ELF-1 (cell line): ENCODE measurements at places on chromosomes 2 and 18.
A peak's percentile ranks its signal among the peaks of the same experiment; 100 is the strongest.

- no peak for DNase-seq
These were observed 90.0 kb upstream of the NYAP2 start for GRCh38 chr2:225309516-225309915.

GRCh38 chr2:172404824-172405223, 22.6 kb upstream of the ITGA6 start:
- DNase-seq: no peak

GRCh38 chr2:55019526-55020258, 30.6 kb downstream of the RTN4 start:
- DNase-seq: no peak

- no peak for DNase-seq
These were observed 80.0 kb upstream of the LDLRAD4 start for GRCh38 chr18:13138420-13139139.

DNA sequence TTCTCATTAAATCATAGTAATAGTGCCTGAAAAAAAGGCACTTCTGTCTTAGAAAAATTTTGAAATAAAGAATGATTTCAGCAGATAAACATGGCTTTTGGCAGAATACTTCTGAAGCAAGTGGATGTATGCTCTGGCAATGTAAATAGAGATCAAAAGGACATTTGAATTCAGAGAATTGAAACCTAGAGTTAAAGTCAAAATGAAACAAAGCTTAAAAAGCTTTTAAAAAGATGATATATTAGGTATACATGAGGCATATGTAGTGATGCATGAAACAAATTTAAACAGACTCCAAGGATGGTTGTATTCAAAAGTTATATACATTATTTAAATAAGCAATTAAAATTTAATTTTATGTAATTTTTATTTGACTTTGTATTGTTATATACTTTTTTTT, 1344.5 kb upstream of the TMEFF2 start:
- no peak for DNase-seq

DNA sequence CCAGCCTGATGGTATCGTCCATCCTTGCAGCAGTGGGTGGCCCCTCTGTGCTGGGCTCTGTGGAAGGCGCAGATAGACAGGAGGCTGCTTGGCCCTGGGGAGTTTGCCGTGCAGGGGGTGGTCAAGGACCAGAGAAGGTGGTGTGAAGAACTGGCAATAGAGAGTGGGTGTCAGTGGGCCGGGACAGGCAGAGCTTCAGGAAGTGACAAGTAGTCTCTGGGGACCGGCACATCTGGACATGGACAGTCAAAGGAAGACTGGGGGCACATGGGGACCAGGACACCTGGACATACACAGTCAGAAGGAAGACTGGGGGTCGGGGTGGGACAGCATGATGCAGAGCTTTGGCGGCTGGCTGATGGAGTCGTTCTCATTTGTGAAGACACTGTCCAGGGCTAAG, 335.9 kb downstream of the AGAP1 start:
- no peak for DNase-seq

GRCh38 chr2:47720036-47720435, 62.9 kb upstream of the MSH6 start:
- DNase-seq: no peak

- no peak for DNase-seq
These were observed 26.9 kb upstream of the PPP1R1C start for GRCh38 chr2:181958726-181959125.

DNA sequence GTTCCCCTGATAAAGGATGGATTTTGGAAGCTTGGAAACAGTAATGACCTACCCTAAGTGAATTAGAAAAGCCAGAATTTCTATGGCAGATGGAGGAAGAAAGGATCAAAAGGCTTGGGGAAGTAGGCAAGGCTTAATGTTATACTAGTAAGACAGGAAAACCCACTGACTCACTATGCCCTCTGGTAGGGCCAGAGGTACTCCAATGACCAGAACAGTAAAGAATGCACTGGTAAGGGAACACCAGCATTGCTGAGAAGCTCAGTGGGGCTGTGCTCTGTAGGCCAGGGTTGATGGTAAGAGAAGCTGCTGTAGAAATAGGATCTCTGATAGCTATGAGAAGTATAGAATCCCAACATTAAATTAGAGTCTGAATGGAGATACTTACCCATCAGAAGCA, 126.4 kb downstream of the GFPT1 start:
- no peak for DNase-seq

DNA sequence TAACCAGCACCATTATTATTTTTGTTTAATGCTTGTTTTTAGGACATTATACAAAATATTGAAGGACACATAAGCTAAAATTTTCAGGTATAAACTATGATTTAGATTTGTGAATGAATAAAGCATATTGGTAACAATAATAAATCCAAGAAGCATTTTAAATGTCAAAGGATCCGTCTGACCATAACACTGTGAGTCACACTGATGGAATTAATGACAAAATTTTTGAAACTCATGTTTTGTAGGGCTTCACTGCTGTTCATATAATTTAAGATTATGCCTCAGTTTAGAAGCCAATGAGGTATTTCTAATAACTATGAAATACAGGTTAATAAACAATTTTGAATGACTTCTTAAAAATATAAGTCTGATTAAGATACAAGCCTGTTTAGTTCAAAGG, 124.6 kb downstream of the TMEFF2 start:
- DNase-seq: no peak

- no peak for DNase-seq
These were observed 20.8 kb upstream of the MGAT5 start for GRCh38 chr2:134232868-134233727.

GRCh38 chr2:44297431-44297830, 22.2 kb downstream of the SLC3A1 start:
- DNase-seq: no peak

GRCh38 chr18:56245866-56246580, 392.4 kb downstream of the TXNL1 start:
- no peak for DNase-seq

- DNase-seq: no peak
These were observed 39.4 kb downstream of the RBMS1 start for GRCh38 chr2:160454070-160454797.

- peak; percentile 81 for DNase-seq
These were observed 19.2 kb downstream of the E2F6 start for GRCh38 chr2:11446733-11447248.

DNA sequence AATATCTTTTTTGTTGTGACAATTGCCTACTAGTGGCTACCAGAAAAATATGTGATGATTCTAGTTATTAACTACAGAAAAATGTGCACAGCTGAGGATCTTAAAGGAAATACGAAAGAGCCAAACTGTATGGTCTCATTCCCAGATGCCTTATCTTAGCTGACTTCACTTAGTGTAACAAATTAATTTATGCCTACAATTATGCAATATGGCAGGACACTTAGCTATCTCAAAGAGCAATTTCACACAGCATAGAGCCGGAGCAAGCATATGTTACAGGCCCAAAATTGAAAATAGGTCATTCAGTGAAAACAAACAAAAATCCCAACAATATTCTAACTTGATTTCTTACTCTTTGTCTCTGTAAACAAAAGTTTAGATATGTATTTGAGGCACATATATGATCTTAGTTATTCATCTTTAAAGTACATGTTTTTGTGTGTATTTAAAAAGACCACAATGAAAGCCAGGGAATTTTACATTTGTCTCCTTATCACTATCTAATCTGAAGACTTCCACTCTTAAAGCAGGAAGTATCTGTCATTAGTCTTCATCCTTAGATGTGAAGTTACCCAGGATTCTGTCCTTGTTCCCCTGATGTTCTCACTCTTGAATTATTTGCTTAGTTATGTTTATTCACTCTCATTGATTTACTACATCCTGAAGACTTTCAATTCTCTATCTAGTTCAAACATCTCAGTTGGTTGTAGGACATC, 1579.0 kb upstream of the NXPH2 start:
- DNase-seq: no peak

GRCh38 chr2:109371481-109372170, 242.1 kb downstream of the SEPTIN10 start:
- no peak for DNase-seq

- DNase-seq: peak; percentile 49
These were observed 504 bp downstream of the ASAP2 start for GRCh38 chr2:9206991-9207640.

DNA sequence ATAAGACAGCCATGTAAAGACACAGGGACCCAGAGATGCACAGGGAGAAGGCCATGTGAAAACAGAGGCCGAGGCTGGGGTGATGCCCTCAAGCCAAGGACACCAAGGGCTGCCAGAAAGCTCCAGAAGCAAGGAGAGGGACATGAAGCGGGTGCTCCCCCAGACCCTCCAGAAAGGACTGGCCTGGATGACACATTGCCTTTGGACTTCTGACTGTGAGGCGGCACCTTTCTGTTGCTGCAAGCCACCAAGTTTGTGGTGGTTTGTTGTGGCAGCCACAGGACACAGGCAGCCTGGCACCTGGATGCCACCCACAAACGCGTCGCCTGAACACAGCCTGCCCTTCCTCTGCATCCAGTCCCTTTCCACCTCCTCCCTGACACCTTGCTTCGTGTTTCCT, 67.1 kb downstream of the RHOB start:
- DNase-seq: no peak

DNA sequence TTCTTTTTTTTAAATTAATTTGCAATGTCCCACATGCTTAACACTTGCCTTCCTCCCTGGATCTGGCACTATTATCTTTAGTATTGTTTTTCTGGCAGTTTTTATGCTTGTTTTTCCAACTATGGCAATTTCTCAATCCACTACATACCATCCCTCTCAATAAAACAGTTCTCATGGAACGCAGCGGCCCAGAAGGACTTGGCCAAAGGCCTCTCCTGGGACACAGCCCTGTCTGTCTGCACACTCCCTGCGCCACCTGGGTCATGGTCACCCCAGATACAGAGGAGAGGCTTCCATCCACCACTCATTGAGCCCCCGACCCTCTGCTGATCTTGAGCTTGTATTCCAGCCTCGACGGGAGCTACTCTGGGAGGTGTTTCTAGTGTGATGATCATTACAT, 91.2 kb downstream of the TWIST2 start:
- no peak for DNase-seq

DNA sequence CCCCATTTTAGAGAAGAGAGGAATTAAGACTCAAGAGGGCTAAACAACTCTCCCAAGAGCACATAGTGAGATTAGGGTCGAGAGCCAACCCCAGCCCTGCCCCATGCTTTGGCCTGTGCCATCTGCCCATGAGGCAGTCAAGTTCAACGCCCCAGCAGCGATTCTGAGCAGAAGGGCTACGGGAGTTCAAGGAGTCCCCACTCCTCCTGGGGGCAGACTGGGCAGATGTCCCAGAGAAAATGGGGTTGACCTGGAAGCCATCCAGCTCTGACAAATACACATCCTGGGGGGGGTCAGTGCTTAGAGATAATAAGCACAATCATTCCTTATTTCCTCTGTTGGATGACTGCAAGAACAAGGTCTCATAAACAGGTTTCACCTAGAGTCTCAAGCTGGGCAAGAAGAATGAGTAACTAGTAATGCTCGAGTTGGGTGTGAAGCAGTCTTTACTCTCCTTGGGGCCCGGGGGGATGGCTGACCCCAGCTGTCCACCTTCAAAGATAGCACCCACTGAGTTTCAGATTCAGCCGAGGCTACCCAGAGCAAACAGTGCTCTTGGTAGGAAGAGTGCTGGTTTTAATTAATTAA, 716.4 kb downstream of the RNF144A start:
- no peak for DNase-seq

- no peak for DNase-seq
These were observed 151.3 kb upstream of the SLC39A10 start for GRCh38 chr2:195505701-195506100.

- DNase-seq: no peak
These were observed 19.1 kb downstream of the PROKR1 start for GRCh38 chr2:68662466-68662865.

GRCh38 chr2:179106676-179107428, 56.9 kb upstream of the CCDC141 start:
- no peak for DNase-seq

DNA sequence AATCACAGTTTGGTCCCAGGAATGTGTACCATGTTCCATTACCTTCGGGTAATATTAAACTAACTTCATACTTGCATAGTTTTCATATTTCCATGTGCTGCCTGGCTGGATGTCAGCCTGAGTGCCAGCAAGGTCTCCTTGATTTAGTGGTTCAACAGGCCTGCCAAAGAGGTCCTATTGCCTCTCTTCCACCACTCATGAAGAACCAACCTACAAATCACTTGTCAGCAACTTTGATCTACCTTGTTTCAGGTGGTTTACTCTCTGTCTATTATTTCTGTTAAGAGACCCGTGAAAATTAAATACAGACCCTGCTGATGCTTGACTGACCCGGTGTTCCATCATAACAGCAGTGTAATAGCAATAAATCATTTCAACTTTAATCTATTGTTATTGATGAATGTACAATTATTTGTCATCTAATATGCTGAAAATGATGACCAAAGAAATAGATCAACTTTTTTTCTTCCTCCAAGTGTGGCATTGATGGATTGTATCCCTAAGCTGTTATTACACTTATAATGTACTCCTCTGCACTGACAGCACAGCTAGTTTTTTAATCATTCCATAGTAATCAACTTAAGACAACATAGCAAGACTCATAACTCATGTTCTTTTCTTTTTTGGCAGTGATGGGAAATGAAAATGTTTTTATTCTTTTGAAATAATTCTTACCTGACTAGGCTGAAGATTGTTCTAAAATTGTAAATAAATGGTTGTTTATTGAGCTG, 1220.2 kb upstream of the ACVR2A start:
- DNase-seq: no peak

- DNase-seq: no peak
These were observed 94.4 kb upstream of the NEUROD1 start for GRCh38 chr2:181774685-181775084.

- DNase-seq: no peak
These were observed 39.0 kb downstream of the MTERF4 start for GRCh38 chr2:241063093-241063551.

GRCh38 chr18:48325115-48325665, 84.0 kb downstream of the ZBTB7C start:
- no peak for DNase-seq
